ENCODE measurements at places on chromosomes 12 and 14.

GRCh38 chr12:20475542-20475941 lies 107.2 kb downstream of the PDE3A start:
- DNase-seq, result no peak

- no peak for DNase-seq
These were observed 50.0 kb downstream of the GALNT4 start for GRCh38 chr12:89474615-89475014.

DNA sequence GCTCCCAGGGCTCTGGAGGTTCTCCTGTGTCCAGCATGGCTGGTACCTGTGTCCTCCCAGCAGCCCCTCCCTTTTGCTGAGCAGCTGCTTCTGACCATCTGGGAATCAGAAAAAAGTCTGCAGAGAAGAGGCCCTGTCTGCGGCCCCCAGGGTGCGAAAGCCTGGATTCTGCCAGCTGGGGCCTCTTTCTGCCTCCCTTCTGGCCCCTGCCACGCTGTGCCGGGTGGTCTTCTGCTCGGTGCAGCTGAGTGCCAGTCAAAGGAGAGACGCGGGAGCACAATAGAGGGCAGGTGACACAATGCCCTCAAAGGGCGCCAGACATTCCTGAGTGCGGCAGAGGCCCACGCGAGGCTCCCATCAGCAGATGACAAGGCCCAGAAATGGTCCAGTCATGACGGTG lies 12.6 kb downstream of the BTBD6 start:
- no peak for DNase-seq

GRCh38 chr14:81412779-81413178 lies 12.7 kb upstream of the STON2 start:
- DNase-seq, result no peak

- no peak for DNase-seq
These were observed 150.5 kb upstream of the KRR1 start for GRCh38 chr12:75661908-75662307.

All from activated naive CD4-positive, alpha-beta T cell treated with anti-CD3 and anti-CD28 coated beads, Interleukin-2, amount 50 U/mL, for 72 hours (primary cell).